ENCODE measurements at places on chromosomes 16 and 17. TPM values are rescaled to one million over a fixed set of nuclear protein-coding genes. Genes with fewer than 3 reads are reported as not detected.

CEP131 gene
- 9.0 TPM for polyA plus RNA-seq

CCR7 gene
- polyA plus RNA-seq, result 0.64 TPM

GRCh38 chr16:67114793-67115192 lies 5.1 kb downstream of the PHAF1 start:
- H3K4me3 ChIP-seq, result no peak overlapping the region
- no peak overlapping the region for H3K27ac ChIP-seq
- DNase-seq, result no peak
- H3K4me1 ChIP-seq, result no peaks in the 10 kb centered on the region
- peaks cover 5% of the 10 kb centered on the region for H3K36me3 ChIP-seq
- H3K27me3 ChIP-seq, result no peaks in the 10 kb centered on the region

DNA sequence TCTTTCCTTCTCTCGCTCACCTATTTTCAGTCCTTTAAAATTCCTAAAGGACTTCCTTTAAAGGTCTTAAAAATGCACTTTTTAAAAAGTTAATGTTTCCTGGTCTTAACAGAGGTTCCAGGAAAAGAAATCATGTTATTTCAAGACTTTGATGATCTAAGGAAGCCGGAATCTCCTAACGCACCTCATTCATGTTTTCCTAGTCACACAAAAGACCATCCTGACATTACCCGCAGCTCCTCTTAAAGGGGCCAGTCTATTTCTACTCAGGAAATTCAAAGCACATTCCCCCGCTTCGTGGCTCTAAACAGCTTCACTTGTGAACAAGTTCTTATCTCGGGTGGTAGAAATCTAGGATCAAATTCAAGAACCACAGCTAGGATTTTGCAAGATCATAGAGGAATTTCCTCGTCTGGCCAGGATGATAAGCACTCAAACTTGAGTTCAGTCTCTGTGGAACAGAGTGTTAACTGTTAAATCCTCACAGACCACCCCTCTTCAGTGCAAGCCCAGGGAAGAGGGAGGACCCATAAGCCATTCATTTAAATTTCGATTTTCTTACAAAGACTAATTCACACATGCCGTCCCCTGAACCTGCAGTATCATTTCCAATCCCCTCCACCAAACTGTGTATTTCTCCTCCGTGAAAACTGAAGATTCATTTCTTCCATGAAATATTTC lies 137.1 kb upstream of the AXIN2 start:
- H3K4me3 ChIP-seq, result no peak overlapping the region
- peak; percentile 14 for DNase-seq
- H3K36me3 ChIP-seq, result no peaks in the 10 kb centered on the region

GRCh38 chr16:27198451-27199234 lies 4.7 kb upstream of the KDM8 start:
- no peaks in the 10 kb centered on the region for H3K36me3 ChIP-seq
- H3K27ac ChIP-seq, result no peak overlapping the region
- H3K4me1 ChIP-seq, result peaks cover 9% of the 10 kb centered on the region
- H3K27me3 ChIP-seq, result no peaks in the 10 kb centered on the region

DNA sequence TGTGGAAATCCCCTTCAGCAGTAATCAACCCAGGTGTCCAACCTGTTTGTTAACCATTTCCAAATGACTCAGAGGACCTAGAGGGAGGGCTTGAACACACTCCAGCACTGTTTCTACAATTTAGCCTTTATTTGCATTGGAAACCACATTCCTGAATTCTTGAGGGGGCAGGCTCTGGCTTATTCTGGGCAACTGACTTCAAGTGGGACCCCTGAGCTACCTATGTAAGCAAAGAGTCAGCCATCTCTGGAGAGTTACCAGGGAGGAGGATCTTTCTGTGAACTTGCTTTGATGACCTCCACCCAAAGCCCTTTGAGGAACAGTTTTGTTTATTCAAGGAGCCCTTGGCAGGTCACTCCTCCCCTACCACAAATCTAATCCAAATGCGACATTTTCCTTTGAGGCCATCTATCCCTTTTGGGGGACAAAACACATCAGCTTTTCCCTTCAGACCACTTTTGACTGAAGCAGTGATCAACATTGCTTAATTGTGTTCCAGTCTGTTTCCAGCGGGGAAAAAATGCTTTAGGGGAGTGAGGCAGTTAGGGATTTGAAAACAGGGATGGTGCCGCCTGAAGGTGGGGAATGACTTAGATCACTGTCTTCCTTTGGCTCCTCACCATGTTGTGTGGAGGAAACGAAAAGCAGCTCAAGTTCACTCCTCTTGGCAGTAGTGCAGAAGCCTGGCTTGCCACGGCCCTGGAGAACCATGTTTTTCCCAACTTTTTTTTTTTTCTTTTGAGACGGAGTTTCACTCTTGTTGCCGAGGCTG lies 46.2 kb downstream of the TUBD1 start:
- no peaks in the 10 kb centered on the region for H3K27me3 ChIP-seq
- H3K4me1 ChIP-seq, result peaks cover 48% of the 10 kb centered on the region
- DNase-seq, result no peak
- H3K4me3 ChIP-seq, result no peak overlapping the region

DNA sequence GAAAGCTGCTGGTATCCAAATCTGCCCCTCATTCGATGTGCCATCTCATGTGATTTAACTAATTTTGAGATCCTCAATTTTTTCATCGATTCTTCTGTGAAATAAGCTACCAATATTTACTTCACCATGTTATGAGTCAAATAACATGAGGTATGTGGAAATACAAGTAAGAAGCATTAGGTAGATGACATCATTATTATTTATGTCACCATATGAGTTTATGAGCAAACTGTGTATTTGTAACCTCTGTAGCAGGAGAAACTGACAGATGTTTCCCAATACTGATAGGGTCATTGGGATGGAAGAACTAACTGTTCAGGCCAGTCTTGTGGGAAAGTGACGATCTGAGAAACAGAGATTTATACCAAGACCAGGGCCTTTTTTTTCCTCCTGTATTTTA lies 229.4 kb upstream of the GOT2 start:
- DNase-seq, result no peak
- no peak overlapping the region for H3K4me3 ChIP-seq
- no peaks in the 10 kb centered on the region for H3K4me1 ChIP-seq
- no peaks in the 10 kb centered on the region for H3K36me3 ChIP-seq
- H3K27me3 ChIP-seq, result no peaks in the 10 kb centered on the region

SERPINF2 gene
- polyA plus RNA-seq, result 14.3 TPM

CXCL16 gene
- polyA plus RNA-seq, result 62.1 TPM

GRCh38 chr17:45310380-45311324 lies 6.2 kb downstream of the MAP3K14 start:
- peaks cover 52% of the 10 kb centered on the region for H3K4me1 ChIP-seq
- no peaks in the 10 kb centered on the region for H3K36me3 ChIP-seq
- peak overlapping the region; percentile 81 for H3K27ac ChIP-seq
- H3K27me3 ChIP-seq, result no peaks in the 10 kb centered on the region
- H3K4me3 ChIP-seq, result no peak overlapping the region

- H3K27ac ChIP-seq, result peak overlapping the region; percentile 74
- peaks cover 4% of the 10 kb centered on the region for H3K36me3 ChIP-seq
- DNase-seq, result peak; percentile 89
- no peaks in the 10 kb centered on the region for H3K27me3 ChIP-seq
- peaks cover 61% of the 10 kb centered on the region for H3K4me1 ChIP-seq
- H3K4me3 ChIP-seq, result no peak overlapping the region
Measured at GRCh38 chr16:24993722-24994686, 21.2 kb downstream of the ARHGAP17 start.

- DNase-seq, result no peak
- H3K4me1 ChIP-seq, result no peaks in the 10 kb centered on the region
- no peak overlapping the region for H3K4me3 ChIP-seq
Measured at GRCh38 chr16:84462296-84463210, 41.9 kb downstream of the MEAK7 start.

CA5A gene
- 0.03 TPM for polyA plus RNA-seq

DNA sequence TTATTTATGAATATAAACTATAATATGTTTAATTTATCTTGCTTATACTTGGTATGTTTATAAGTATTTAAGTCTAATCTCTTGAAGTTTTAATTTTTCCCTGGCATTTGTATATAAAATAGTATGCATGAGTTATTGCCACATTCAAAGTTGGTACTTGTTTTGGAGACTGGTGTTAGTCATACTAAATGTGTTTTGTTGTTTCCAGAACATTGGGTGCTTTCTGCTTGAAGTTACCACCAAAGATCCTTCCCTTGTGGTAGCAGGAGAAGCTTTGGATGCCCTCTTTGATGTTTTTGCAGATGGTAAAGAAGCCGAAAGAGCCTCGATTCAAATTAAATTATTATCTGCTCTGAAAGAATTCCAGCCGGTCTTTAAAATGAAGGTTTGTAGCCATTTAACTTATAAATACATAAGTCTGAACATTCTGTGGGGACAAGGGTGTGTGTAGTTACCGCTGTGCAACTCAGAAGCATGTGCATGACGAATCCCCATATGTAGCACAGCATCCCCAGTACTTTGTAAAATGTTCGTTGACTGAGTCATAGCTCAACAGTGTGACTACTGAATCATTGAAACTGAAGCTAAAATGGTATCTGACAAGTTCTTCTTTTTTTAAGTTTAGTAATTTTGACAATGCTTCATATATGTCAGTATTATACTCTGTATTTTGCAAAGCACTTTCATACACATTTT lies 36.4 kb downstream of the HEATR3 start:
- no peaks in the 10 kb centered on the region for H3K4me1 ChIP-seq
- H3K27ac ChIP-seq, result no peak overlapping the region
- DNase-seq, result no peak
- H3K4me3 ChIP-seq, result no peak overlapping the region
- H3K36me3 ChIP-seq, result peaks cover 30% of the 10 kb centered on the region

GRCh38 chr17:51848451-51848850 lies 310.1 kb downstream of the CA10 start:
- no peaks in the 10 kb centered on the region for H3K4me1 ChIP-seq
- H3K27ac ChIP-seq, result no peak overlapping the region
- no peaks in the 10 kb centered on the region for H3K27me3 ChIP-seq
- H3K36me3 ChIP-seq, result no peaks in the 10 kb centered on the region
- no peak for DNase-seq

DNA sequence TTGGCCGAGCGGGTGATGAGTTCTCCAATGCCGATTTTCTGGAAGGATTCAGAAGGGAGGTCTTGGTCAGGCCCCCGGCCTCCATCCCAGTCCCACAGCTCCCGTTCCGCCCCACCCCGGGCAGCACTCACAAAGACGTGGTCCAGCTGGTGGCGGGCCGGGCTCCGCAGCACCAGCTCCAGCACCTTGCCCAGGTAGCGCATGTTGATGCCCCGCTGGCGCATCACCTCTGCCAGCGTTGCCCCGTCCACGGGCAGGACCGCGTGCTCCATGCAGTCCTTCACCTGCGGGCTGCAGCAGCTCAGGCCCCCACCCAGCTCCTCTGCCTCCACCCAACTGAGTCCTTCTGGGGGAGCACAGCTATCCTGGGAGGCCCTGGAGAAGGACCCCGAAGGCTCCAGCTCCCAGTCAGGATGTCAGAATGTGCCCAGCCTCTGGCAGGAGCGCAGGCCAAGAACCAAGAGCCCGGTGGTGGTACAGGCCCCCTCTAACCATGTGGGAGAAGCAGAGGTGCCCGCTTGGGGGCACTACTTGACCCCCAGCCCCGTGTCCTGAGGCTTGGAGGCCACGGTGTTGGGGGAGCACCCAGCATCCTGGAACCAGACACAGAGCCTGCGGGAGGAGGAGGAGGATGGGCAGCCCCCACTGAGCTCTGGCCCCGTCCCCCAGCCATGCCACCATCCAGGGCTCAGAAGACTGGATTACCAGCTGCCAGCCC lies 16.2 kb downstream of the CLUH start:
- no peaks in the 10 kb centered on the region for H3K27me3 ChIP-seq
- H3K36me3 ChIP-seq, result peaks cover 91% of the 10 kb centered on the region
- DNase-seq, result no peak
- no peak overlapping the region for H3K4me3 ChIP-seq

GNG13 gene
- 0.81 TPM for polyA plus RNA-seq

DNA sequence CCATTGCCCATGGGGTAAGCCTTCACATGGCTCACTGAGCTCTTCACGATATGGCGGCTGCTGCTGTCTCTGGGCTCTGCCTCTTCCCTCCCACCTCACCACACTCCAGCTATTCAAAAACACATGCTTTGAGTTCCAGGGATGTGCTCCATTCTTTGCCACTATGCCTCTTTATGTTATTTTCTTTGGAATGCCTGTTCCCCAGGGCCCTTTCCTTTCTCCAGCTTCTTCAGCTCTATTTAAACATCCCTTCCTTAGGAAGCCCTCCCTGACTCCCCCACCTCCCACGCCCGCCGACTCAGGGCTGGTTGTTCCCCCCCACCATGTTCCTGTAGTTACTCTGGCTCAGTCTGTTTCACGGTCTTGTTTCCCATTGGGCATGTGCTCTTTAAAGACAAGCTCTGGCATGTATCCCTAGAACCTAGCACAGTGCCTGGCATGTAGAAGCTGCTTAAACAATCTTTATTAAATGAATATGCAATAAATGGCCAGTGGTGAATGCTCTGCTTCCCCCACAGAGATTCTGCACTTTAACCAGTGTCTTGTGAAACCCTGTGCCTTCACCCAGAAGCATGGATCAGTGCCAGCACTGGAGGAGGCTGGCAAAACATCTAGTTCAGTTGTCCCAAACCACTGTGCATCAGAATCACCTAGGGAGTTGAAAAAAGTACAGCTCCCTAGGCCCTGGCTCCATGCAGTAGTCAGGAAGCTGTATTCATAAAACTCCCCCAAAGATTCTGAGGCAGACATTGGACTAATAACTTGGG lies 6.9 kb downstream of the MYCBPAP start:
- H3K36me3 ChIP-seq, result no peaks in the 10 kb centered on the region
- peaks cover 5% of the 10 kb centered on the region for H3K4me1 ChIP-seq

CEMP1 gene
- 16.8 TPM for polyA plus RNA-seq

SLC35G3 gene
- polyA plus RNA-seq, result not detected

DNA sequence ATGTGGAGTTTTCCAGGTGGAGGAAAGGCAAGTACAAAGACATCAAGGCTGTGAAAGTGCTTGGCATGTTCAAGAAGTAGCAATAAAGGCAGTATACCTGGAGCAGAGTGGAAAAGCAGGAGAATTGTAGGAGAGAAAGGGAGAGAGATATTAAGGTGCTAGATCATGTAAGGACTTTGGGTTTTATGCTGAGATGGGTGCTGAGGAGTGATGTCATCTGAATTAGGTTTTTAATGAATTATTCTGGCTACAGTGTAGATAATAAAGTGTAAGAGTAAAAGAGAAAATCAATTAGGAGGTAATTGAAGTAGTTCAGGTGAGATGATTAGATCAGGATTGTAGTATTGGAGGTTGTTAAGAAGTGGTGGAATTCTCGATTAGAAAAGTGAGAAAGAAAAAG lies 34.0 kb downstream of the NFAT5 start:
- no peaks in the 10 kb centered on the region for H3K36me3 ChIP-seq
- H3K4me1 ChIP-seq, result peaks cover 6% of the 10 kb centered on the region
- no peak overlapping the region for H3K27ac ChIP-seq
- no peaks in the 10 kb centered on the region for H3K27me3 ChIP-seq

PGAP6 gene
- polyA plus RNA-seq, result 83.5 TPM
